Activated CD4-positive, alpha-beta T cell treated with anti-CD3 and anti-CD28 coated beads, Interleukin-2, Interleukin-4, amounts not matched to agents 100 ng/mL and 50 ng/mL, durations not matched to agents 16 hours and 8 hours (primary cell): ENCODE measurements at places on chromosomes 16 and 17.

- no peak for DNase-seq
Measured at GRCh38 chr16:86676254-86676670, 97.9 kb downstream of the FOXL1 start.

DNA sequence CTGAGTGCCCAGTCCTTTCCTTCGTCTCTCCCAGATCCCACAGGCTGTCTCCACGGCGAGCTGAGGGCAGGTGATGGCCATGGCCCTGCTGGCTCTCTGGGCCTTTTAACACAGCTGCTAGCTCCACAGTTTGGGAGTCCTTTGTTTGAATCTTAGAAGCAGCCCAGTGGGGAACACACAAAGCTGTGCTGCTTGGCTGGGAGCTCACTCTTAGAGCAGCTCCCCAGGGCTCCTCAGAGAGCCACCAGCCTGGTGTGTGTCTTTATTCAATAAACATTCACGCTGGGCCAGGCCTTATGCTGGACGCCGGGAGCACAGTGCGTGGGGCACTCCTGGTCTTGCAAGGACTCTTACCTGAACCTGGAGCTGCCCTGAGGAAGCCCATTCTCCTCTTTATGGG lies 29.7 kb downstream of the WNT3 start:
- DNase-seq = no peak

- DNase-seq = peak; percentile 3
Measured at GRCh38 chr16:87161822-87162676, 155.1 kb downstream of the C16orf95 start.

DNA sequence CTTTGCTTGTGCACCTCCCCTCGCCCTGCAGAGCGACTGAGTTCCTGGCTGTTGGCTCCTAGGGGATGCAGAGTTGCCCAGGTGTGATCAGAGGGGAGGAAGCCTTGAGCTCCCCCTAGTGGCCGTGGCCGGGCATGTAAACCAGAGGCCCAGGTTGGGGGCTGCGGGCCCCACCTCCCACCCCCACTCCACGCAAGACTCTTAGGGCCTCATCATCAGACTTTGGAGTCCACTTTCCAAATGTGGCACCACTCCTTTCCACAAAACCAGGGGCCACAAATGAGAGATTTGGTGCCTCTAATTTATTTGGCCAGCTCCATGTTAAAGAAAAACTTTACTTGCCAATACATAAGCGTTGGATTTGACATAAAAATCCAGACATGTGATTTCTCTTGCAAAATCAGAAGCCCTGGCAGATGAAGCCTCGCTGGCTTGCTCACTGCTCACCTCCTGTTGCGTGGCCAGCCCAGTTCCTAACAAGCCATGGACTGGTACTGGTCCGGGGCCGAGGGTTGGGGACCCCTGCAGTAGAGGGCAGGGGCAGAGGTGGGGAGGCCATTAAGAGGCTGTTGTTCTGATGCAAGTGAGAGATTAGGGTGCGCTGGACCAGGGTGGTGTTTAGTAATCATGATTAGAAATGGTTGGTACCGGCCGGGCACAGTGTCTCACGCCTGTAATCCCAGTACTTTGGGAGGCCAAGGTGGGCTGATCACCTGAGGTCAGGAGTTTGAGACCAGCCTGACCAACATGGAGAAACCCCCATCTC lies 28.7 kb upstream of the GAS7 start:
- DNase-seq = peak; percentile 39

- no peak for DNase-seq
Measured at GRCh38 chr17:57580055-57580739, 164.9 kb downstream of the CCDC182 start.

DNA sequence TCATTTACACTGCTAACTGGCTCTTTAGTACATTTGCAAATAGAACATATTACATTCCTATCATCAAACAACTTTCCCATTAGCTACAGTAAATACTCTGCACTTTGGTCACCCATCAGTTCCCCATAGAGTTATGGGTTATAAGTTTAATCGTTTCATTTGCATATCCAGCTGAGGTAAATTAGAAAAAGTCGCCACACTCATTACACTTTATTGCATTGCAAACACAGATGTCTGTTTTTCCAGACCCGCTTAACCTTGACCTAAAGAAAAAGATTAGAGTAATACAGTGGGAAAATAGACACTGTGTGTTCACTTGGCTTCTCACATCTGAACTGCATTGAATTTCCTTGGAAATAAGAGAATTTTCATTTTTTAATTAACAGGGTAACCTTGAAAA lies 213.1 kb upstream of the PSMD7 start:
- no peak for DNase-seq

- DNase-seq = no peak
Measured at GRCh38 chr16:77548151-77548550, 113.3 kb upstream of the ADAMTS18 start.

DNA sequence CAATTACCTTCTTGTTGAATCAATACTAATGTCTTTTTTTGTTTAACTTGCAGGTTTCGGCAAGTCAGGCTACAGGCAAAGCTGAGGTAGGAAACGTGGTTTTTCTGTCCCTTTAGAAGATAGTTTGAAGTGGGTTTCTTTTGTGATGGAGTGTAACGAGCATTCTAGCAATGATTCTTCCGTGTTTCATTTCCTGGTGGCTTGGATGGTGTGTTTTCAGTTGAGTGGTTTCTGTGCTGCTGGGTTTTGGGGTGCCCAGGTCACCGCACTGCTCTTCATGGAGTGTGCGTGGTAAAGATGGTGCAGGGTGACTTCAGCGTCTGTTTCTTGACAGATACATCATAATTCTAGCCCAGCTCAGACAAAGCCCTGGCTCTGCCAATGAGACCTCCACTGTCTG lies 769.7 kb upstream of the EEF2KMT start:
- DNase-seq = no peak

GRCh38 chr16:73713778-73714495 lies 582.7 kb upstream of the PSMD7 start:
- no peak for DNase-seq

DNA sequence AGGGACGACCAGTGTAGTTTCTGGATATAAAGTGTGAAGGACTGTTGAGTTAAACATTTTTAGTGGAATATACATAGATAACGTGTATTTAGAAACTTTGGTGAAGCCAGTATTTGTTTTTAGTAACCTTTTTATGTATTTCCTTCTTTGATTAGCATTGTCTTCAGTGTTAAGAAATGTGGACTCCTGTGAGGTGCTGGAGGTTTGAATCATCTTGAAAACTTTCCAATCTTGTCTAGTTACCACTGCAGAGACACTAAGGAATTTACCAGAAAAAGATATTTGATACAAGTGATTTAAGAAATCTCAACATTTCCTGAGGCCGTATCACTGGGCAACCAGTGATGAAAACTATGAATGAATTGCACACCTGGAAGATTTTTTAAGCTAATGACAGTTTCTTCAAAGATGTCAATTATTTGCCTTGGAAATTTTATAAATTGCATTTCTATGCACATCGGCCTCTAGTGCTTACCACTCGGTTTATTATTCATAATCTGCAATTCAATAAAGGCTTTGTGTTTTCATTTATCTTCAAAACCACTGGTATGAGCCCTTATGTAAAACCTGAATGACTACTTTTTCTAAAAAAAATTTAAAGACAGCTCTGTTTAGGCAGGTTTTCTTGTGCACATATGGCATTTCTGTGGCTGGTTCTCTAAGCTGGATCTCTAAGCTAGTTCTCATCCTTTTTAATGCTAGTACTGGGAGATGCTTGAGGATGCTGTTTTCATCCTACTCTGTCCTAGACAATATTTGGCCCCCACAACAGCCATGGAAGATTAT lies 31.4 kb upstream of the ADCY7 start:
- no peak for DNase-seq

DNA sequence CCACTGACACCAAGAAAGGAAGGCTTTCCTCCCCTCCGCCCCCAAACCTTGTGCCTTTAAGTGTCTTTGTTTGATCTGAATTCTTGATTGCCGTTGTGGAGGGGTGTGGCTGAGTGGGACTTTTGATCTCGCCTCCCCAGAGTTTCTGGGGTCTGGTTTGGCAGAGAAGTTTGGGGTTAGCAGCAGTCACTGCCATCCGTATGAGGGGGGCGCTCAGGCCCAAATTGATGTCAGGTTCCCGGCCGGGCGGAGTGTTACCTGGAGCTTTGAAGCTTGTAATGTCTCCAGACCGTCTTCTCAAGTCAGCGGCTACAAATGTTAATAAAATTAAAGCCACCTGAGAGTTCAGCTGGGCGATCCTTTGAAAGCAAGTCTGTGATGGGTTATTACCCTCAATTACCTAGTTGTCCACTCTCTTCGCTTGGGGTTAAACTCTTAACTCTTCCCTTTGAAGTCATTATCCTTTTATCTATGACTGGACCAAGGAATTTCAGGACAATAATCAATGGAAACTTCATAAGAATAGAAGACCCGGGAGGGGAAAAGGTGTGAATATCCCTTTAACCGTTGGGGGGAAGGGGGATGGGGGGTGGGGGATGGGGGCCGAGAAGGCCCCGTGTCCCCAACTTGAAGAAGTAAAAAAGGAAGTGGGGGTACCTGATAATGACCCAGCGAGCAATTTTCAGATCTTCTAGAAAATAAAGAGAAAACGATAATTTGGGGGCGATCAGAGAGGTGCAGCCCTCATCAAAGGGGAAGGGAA lies 31.8 kb upstream of the AXIN2 start:
- no peak for DNase-seq

- no peak for DNase-seq
Measured at GRCh38 chr17:74429604-74430384, 2.1 kb upstream of the GPRC5C start.

GRCh38 chr17:29760279-29761039 lies 137.7 kb upstream of the CORO6 start:
- DNase-seq = peak; percentile 76

GRCh38 chr16:87465306-87465705 lies 27.5 kb downstream of the ZCCHC14 start:
- no peak for DNase-seq

GRCh38 chr16:10362077-10362863 lies 23.6 kb upstream of the ATF7IP2 start:
- no peak for DNase-seq

- DNase-seq = no peak
Measured at GRCh38 chr16:10086620-10087019, 95.6 kb downstream of the GRIN2A start.

- DNase-seq = no peak
Measured at GRCh38 chr17:40130352-40131042, 8.7 kb downstream of the MSL1 start.
